ENCODE measurements at places on chromosomes 11 and 22.

- ATAC-seq = no peak
Observed at GRCh38 chr11:44236296-44236695, 73.6 kb downstream of the ALX4 start.

- ATAC-seq = no peak
Observed at GRCh38 chr11:95269036-95269819, 38.2 kb upstream of the SESN3 start.

DNA sequence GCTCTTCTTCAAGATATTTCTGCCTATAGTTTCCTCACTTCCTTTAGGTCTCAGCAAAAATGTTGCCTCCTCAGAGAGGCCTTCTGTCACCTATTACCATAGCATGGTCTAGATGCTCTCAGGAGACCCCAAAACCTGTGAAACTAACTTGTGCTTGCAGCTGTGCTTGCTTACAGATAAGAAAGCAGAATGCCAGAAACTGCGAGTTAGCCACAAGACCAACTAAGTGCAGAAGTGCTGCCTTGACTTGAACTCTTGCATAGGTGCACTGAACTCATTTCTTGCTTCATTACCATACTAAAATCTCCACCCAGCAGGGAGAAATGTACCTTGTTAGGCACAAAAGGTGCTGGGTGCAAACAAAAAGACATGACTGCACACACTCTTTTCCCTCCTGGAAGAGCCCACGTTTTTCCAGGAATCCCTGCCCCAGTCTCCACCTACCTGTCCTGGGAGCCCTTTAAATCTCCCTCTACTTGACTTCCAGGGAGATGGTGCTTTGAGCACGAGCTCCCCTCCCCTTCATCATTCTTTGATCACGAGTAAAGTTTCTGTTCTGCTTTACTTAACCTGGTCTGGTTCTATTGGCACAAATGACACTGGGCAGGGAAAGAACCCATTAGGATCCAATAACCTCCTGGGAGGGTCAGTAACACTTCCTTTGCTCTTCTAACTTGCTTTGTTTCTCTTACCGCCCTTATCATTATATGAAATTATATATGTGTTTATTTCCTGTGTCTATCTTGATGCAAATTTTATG, 137.7 kb upstream of the DDI1 start:
- ATAC-seq = no peak

GRCh38 chr11:80980227-80980626, 1539.4 kb upstream of the TENM4 start:
- ATAC-seq = no peak

- ATAC-seq = no peak
Observed at GRCh38 chr11:45653277-45653676, 12.1 kb downstream of the CHST1 start.

DNA sequence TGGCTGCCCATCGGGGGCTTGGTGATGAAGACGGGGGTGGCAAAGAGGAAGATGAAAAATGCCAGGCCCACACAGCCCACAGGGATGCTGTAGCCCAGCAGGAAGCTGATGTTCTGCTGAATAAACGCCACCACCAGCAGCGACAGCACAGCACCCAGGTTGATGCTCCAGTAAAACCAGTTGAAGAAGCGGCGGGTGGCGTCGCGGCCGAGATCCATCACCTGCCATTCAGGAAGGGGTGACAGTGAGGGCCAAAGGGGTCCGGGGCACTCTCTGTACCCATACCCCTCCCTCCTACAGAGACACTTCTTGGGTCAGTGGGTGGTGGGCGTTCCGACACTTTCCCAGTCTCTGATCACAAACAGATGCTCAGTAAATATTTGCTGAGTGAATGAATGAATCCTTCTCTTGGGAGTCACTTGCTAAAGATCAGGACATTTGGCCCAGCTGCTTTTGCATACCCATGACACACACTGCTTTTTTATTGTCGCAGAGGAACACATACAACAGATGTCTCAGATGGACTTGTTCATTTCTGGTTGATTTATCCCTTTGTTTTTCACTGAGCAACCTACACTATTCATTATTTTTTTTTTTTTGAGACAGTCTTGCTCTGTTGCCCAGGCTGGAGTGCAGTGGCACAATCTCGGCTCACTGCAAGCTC, 5.2 kb downstream of the SLC15A3 start:
- ATAC-seq = no peak

All from motor neuron (in vitro differentiated cells).